ENCODE measurements at places on chromosomes 4 and X.
A peak's percentile ranks its signal among the peaks of the same experiment; 100 is the strongest.

GRCh38 chr4:1208266-1208961 lies 36.0 kb upstream of the SPON2 start:
- DNase-seq, result no peak

DNA sequence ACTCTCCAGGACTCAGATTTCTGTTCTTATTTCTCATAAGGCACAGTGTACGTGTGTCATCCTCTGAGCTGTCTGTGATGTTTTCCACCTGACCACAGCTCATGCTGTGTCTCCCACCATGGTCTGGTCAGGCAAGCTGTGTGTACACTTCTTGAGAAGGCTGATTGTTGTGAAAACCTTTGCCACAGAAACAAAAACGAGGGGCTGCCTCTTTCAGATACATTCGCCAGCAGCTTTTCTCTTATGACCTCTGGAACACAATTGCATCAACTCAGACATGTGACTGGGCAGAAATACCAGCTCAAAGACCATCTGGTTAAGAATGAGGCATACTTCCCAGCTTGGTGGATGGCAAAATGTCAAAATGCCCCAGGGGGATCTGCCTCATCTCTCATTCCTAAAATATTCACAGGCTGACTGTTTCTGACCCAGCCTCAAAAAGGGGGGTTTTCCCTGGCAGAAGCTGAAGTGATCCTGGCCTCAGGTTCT lies 46.1 kb downstream of the PGRMC2 start:
- DNase-seq, result no peak

DNA sequence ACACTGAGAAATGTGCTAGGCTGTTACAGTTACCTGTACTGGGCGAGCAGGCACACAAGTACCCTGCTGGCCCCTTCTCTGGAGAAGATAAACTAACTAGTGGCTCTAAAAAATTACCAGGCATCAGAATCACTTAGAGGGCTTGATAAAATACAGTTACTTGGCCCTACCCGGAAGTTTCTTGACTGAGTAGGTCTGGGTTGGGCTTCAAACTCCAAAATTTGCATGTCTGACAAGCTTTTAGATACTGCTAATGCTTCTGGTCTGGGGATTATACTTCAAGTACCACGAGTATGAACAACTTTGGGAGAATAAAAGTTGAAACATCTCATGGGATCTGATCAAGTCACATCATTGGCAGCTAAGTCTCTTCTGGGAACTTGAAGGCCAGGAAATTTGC lies 30.8 kb downstream of the CEP135 start:
- peak; percentile 72 for DNase-seq

DNA sequence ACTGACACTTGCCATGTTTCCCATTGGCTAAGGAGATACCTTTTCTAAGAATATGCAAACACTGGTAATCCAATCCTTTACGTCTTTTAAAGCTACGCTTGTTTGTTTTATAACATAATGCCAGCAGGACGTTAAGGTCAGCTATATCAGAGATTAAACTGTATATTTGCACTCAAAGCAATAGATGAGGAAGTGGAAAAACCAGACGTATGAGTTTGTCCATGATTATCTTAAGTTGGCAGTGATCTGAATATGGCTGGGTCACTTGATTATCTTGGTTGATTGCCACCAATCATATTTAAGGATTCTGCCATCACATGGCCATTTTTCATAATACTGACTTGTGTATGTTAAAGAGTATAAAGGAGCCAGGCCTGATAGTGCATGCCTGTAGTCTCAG lies 19.4 kb downstream of the TMSB4X start:
- no peak for DNase-seq

DNA sequence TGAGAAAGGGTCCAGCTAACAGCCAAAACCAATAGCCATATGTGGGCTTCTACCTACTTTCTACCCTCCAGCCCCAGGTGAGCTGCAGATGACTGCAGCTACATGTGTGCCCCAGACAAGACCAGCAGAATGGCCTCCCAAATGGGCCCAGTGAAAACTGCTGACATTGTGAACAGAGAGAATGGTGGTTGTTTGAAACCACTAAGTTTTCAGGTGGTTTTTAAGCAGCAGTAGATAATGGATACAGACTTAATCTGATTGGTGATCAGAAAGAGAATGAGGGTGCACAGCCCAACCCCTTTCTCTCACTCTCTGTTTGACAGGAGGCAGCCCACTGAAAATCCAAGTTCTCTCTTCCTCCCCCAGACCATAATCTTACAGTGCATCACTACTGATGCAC lies 42.5 kb upstream of the BBS12 start:
- no peak for DNase-seq

DNA sequence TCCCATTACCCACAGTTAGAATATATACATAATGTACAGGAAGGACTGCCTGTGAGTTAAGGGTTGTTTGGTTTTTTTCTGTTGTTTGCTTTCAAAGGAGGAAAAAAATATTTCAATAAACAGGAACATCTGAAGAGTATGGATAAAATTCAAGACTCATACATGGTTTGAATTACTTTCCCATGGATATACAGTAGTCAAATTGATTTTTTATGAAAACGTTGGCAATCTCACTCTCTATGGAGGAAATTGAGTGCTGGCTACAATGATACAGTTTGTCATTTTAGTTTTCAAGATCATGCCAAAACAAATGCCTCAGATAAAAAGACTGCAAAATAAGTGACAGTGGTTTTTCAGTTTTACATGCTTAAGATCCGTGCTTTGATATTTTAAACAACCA lies 116.6 kb downstream of the SH3RF1 start:
- DNase-seq, result no peak

- no peak for DNase-seq
These were observed 8.1 kb upstream of the DTHD1 start for GRCh38 chr4:36273276-36273675.

DNA sequence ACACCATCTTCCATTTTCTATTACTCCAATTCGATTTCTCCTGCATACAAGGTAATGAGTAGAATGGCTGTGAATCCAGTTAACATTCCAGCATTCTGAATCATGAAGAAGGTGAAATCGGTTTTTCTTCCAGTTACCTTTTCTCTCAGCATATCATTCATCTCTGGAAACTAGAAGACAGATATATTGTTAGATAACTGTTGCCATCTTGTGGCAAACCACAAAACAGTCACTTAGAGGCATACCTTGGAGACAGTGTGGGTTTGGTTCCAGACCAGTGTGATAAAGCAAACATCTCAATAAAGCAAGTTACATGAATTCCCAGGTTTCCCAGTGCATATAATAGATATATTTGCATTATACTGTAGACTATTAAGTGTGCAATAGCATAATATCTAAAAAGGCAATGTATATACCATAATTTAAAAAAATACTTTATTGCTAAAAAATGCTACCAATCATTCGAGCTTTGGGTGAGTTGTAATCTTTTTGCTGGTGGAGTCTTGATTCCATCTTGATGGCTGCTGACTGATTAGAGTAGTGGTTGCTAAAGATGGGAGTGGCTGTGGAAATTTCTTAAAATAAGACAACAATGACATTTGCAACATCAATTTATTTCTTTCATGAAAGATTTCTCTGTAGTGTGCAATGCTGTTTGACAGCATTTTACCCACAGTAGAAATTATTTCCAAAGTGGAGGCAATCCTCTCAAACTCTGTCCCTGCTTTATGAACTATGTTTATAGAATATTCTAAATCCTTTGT lies 82.1 kb downstream of the SLC39A8 start:
- DNase-seq, result peak; percentile 27

DNA sequence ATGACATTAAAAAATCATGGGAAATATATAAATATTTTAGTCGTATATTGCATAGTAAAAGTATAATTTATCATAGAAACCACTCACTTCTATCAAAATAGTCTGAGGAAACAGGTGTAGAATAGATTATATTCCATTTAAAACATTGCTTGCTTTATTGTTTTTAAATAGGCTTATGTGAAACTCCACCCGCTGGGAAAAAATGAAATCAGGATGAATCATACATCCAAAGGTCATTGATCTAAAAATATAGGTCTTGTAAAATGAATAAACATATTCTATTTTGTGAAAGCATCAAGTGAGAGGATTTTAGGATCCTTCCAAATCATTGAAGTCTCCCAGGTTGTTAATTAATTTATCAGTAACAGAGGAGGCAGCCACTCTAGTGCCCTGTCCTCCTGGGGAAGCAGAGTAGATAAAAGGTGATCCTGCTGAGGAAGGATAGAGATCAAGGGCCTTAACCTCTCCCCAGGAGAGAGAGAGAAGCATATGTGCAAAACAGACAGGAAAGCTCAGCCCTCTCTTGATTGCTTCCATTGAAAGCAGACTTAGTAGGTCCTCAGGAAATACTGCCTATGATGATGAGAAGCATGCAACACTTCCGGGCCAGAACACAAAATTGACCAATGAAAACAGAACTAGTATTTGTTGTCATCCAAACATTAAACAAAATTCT lies 96.8 kb upstream of the MAP9 start:
- DNase-seq, result no peak

DNA sequence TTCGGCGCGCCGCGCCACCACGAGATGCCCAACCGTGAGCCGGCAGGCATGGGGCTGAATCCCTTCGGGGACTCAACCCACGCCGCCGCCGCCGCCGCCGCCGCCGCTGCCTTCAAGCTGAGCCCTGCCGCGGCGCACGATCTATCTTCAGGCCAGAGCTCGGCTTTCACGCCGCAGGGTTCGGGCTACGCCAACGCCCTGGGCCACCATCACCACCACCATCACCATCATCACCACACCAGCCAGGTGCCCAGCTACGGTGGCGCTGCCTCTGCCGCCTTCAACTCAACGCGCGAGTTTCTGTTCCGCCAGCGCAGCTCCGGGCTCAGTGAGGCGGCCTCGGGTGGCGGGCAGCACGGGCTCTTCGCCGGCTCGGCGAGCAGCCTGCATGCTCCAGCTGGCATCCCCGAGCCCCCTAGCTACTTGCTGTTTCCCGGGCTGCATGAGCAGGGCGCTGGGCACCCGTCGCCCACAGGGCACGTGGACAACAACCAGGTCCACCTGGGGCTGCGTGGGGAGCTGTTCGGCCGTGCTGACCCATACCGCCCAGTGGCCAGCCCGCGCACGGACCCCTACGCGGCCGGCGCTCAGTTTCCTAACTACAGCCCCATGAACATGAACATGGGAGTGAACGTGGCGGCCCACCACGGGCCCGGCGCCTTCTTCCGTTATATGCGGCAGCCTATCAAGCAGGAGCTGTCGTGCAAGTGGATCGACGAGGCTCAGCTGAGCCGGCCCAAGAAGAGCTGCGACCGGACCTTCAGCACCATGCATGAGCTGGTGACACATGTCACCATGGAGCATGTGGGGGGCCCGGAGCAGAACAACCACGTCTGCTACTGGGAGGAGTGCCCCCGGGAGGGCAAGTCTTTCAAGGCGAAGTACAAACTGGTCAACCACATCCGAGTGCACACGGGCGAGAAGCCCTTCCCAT lies 1.1 kb downstream of the ZIC3 start:
- DNase-seq, result no peak

DNA sequence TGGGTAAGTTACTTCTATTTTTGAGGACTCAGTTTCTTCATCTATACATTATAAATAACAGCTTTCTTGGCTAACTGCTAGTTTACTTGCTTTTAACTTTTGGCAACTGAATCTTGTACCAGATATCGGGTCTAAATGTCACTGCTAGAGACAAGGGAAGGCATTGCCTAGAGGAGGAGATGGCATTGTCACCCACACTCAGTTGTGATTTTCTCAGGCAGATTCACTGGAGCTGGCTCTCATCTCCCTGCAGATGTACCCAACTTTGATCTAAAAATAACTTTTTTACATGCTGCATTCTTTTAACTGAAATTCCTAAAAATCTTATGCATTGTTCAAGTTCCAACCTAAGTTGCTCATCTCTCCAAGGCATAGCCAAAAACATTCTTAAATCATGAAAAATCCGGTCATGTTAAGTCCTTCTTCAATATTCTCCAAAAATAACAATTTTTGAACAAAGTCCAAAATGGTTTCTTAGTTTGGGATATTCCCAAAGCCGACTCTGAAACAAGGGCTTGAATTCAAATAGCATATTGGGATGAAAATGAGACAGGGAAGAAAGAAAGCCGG lies 469.0 kb upstream of the BOD1L1 start:
- no peak for DNase-seq

GRCh38 chr4:178665916-178666315 lies 1223.7 kb upstream of the AGA start:
- DNase-seq, result no peak

DNA sequence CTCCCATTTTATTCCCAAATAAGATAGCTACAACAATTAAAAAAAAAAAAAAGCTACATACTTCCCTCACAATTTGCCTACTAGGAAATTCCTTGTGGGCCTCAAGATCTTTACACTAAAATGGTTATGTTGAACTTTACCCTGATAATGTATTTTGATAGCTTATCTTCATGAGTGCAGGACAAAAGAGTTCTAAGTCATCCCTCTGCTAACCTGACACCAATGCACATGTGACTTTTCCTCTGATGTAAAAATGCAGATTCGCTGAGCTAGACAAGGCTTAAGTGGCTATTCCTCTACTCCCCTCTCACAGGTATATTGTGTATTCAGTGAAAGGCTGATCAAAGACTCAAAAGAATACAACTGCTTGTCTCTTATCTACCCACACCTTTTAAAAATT lies 22.5 kb downstream of the ELF2 start:
- DNase-seq, result peak; percentile 11

GRCh38 chr4:67632492-67632891 lies 68.5 kb downstream of the UBA6 start:
- no peak for DNase-seq

DNA sequence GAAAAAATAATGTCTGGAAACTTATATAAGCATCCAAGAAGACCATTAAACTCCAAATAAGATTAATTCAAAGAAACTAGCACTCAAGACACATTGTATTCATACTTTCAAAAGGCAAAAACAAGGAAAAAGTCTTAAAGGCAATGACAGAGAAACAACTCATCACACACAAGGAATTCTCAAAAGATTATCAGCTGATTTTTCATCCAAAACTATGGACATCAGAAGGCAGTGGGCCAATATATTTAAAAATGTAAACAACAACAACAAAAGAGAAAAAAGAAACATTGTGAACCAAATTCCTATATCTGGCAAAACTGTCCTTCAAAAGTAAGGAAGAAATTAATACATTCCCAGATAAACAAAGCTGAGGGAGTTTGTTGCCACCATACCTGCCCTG lies 711.4 kb upstream of the GALNTL6 start:
- no peak for DNase-seq

DNA sequence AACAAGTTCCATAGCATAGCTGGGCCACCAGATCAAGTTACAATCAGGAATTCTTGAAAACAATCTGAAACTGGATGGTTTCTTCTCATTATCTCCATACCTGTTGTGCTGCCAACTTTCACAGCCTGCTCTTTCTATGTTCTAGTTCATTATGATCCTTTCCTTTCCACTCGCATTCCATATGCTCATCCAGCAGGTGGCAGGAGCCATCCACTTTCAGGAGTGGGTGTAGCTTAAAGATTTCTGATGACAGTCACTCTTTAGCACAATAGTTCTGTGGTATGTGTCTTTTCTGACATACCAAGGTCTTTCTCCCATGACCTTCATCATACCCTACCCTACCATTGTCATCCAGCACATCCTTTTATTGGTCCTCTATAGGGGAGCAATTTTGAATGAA lies 46.4 kb downstream of the PAGE2 start:
- DNase-seq, result peak; percentile 1

GRCh38 chr4:167779864-167780263 lies 312.5 kb upstream of the ANXA10 start:
- DNase-seq, result no peak

Data from NCI-H526 treated with DMSO at 0.1 percent for 48 hours (cell line).